ENCODE measurements at places on chromosomes 6 and 20. TPM values are rescaled to one million over a fixed set of nuclear protein-coding genes. Genes with fewer than 3 reads are reported as not detected.
A peak's percentile ranks its signal among the peaks of the same experiment; 100 is the strongest.

- peak; percentile 12 for DNase-seq
These were observed 267.9 kb downstream of the ADGRG6 start for GRCh38 chr6:142569676-142570075.

DNA sequence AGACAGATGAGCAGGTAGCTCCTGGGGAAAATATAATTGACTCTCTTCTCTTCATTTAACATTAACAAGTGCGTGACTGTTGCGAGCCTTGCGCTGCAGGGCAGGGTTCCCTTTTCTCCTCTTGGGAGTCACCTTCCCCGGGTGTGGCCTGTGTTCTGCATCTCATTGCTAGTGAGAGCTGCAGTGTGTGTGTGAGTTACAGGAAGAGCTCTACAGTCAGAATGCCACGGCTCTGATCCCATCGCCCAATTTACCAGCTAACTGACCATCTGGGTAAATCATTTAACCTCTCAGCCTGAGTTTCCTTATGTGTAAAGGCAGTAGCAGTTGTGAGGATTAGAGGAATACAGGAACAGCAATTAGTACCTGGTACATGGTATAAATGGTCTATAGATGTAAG, 106.8 kb upstream of the NUP153 start:
- no peak for DNase-seq

BMP7 gene
- 43.9 TPM for total RNA-seq

DNA sequence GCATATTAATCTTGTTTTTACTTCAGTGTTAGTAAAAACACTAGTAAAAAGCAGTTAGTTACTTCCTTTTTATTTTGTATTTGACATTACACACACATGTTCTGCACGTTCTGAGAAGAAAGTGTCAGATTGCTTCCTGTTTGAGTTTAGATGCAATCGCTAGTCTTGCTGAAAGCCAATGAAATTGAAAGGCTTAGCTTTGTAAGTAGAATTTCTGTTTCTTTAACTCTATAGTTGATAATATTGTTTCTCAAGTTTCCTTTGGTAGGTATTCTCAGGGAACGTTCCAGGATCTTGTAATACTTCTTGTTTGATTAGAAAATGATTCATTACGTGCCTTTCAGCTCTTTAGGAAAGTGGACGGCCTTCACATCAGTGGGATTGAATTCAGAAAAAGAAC, 55.0 kb downstream of the CDKAL1 start:
- no peak for DNase-seq

PCSK2 gene
- total RNA-seq: 0.10 TPM

HLA-DOA gene
- total RNA-seq: 6.1 TPM

Data from H7 (cell line).